Activated naive CD4-positive, alpha-beta T cell treated with anti-CD3 and anti-CD28 coated beads, Interleukin-2, amount 10 ng/mL, durations not matched to agents 7 days and 5 days (primary cell): ENCODE measurements at places on chromosomes 11 and 22.
A peak's percentile ranks its signal among the peaks of the same experiment; 100 is the strongest.

GRCh38 chr11:9624448-9624847, 39.4 kb upstream of the SWAP70 start:
- no peak for DNase-seq
- no peak overlapping the region for H3K27ac ChIP-seq
- H3K36me3 ChIP-seq = no peaks in the 10 kb centered on the region
- H3K4me1 ChIP-seq = no peaks in the 10 kb centered on the region
- no peak overlapping the region for H3K4me3 ChIP-seq

GRCh38 chr11:106937111-106937510, 81.2 kb downstream of the GUCY1A2 start:
- no peaks in the 10 kb centered on the region for H3K27me3 ChIP-seq
- H3K36me3 ChIP-seq = no peaks in the 10 kb centered on the region
- H3K4me1 ChIP-seq = no peaks in the 10 kb centered on the region
- no peak overlapping the region for H3K4me3 ChIP-seq
- H3K27ac ChIP-seq = no peak overlapping the region

DNA sequence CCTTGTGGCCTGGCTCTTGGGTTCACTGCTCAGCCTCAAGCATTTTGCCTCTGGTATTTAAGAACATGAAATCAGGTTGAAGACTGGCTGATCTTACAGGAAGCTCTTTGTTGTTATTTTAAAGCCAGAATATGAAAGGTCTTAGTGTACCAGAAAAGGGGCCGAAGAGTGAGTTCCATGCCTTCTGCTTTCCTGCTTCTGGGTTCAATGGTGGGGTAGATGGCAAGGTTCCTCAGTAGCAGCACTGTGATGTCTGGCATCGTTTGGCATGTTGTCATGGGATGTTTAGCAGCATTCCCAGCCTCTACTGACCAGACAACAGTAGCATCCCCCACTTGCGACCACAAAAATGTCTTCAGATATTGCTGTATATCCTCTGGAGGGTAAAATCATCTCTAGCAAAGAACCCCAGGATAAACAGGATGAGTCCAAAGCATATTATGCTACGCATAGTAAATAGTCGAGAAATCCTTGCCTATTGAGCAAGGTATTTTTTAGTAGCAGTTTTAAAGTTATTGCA, 2.4 kb downstream of the VPS26B start:
- H3K4me1 ChIP-seq = peaks cover 83% of the 10 kb centered on the region
- DNase-seq = no peak
- H3K27me3 ChIP-seq = no peaks in the 10 kb centered on the region
- peak overlapping the region; percentile 96 for H3K4me3 ChIP-seq
- peaks cover 31% of the 10 kb centered on the region for H3K36me3 ChIP-seq

- no peak overlapping the region for H3K27ac ChIP-seq
- no peaks in the 10 kb centered on the region for H3K27me3 ChIP-seq
- H3K36me3 ChIP-seq = no peaks in the 10 kb centered on the region
- no peak for DNase-seq
Observed at GRCh38 chr11:114909866-114910265, 231.5 kb downstream of the NXPE2 start.

DNA sequence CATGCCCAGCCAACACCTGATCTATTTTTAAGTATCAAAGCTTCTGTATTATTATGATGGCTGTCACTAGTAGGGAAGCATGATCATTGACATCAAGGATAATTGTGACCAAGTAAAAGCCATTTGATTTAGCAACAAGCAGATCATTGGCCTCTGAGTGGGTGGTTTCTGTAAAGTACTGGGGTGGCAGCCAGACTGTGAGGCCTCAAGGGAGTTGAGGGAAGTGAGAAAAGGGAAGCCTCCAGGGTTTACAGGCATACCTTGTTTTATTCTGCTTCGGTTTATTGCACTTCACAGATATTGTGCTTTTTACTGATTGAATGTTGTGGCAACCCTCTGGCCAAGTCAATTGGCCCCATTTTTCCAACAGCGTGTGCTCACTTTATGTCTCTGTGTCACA, 60.1 kb downstream of the PRR5L start:
- no peak for DNase-seq
- peaks cover 67% of the 10 kb centered on the region for H3K4me1 ChIP-seq
- H3K36me3 ChIP-seq = no peaks in the 10 kb centered on the region
- H3K27ac ChIP-seq = no peak overlapping the region
- peaks cover 10% of the 10 kb centered on the region for H3K27me3 ChIP-seq
- no peak overlapping the region for H3K4me3 ChIP-seq

- H3K27me3 ChIP-seq = peaks cover 74% of the 10 kb centered on the region
- H3K36me3 ChIP-seq = no peaks in the 10 kb centered on the region
- H3K27ac ChIP-seq = no peak overlapping the region
- H3K4me3 ChIP-seq = no peak overlapping the region
- peaks cover 17% of the 10 kb centered on the region for H3K4me1 ChIP-seq
Observed at GRCh38 chr11:69634590-69634989, 6.4 kb upstream of the CCND1 start.

DNA sequence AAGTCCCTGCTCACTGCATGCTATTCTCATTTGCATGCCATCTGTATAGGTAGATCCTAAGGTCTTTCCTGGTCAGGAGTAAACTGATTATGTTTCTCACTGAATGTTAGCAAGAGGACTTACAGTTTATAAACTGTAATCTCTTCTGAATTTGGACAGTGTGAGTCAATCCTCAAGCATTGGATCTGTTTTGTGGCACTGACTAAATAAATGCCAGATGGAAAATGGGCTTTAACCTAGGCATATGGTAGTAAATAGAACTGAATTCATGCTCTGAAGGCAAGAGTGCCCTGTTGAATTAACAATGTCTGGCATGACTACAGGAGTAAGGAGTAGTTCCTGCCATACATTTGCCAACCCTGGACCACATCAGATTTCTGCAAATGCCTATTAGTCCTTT, 11.4 kb downstream of the FAM181B start:
- no peaks in the 10 kb centered on the region for H3K36me3 ChIP-seq
- H3K4me3 ChIP-seq = no peak overlapping the region
- DNase-seq = no peak

DNA sequence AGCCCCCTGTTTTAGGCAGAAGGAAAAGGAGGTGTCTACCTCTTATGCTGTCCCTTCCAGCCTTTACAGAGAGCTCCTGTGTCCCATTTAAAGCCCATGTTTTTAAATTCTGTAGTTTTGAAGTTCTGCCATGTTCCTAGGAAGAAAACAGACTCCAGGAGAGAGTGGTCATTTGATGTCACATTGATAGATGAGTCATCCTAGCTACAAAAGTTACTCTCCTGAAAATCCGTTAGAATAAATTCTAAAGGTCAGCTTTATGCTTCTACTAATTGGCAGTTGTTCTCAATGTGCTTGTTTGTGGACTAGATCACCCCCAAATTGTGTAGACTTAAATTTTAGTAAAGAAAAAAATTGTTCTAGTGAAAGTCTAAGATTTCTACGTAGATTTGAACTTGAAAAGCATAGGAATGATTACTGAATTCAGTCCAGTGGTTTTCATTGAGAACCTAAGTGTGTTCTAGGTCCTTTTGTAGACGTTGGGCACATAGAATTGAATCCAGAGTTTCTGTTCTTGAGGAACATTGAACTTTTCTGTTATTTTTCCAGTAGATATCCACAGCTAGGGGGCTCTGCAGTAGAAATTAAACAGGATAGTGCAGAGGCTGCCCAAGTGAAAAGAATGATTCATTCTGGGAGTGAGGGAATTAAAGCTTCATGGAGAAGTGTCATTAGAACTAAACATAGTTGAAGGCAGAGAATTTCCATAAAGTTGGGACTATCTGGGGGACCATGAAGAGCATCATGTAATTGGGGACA, 140.6 kb upstream of the RASSF10 start:
- H3K36me3 ChIP-seq = no peaks in the 10 kb centered on the region
- peaks cover 2% of the 10 kb centered on the region for H3K4me1 ChIP-seq
- no peak overlapping the region for H3K4me3 ChIP-seq
- no peak for DNase-seq
- no peak overlapping the region for H3K27ac ChIP-seq

DNA sequence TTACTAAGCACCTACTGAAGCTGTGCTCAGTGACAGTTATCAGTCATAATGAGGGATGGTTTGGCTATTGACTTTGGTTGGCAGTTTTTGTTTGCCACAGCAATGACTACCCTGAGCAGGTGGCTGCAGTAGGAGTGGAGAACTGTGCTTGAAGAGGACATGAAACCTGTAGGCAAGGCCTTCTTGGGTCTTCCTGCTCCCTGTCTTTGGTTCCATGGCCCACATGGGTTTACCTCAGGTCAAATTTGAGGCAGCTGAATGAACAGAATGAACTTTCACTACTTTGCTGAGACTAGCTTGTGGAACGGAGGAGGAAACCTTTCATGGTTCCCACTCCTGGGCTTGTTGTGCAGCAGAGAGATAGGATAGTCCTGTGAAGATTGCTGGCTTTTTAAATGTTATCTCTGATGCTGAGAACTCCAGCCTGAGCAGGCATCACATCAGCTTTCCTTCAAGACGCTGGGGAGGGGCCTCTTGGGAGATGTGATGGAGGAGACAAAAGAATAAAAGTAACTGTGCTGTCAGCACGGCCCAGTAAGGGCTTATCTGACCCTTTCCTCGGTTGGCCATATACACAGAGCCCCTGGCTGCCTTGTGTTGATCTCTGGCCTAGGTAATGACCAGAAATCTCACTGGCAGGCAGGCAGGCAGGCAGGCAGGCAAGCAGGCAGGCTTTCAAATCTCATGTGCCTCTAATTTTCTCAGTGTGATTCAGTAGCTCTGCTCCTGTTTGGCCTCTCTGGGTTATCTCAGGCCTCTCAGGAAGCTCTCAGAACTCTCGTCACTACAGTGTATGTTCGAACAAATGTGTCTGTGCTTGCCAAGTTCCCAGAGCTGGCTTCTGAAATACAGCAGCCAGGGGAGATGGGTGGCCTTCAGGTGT, 12.0 kb downstream of the STIM1 start:
- peaks cover 36% of the 10 kb centered on the region for H3K36me3 ChIP-seq
- no peaks in the 10 kb centered on the region for H3K27me3 ChIP-seq
- peaks cover 85% of the 10 kb centered on the region for H3K4me1 ChIP-seq
- peak; percentile 27 for DNase-seq
- H3K27ac ChIP-seq = peak overlapping the region; percentile 46
- no peak overlapping the region for H3K4me3 ChIP-seq

DNA sequence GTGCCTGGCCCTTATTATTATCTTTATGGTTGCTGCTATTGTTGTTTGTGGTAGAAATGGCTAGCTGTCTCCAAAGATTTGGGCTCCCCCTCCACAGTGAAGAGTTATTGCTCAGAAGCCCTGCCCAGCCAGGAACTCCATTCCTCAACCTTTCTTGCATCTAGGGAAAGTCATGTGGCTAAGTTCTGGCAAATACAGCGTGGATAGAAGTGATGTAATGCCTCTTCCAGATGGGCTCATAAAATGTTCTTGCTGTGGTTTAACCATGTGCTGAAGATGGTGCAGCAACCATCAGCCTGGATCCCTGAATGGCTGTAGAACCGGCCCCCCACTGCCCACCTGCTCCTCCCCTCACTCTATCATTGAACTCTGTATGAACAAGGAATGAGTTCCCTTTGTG, 203.5 kb upstream of the E2F8 start:
- peaks cover 3% of the 10 kb centered on the region for H3K27me3 ChIP-seq
- no peak overlapping the region for H3K27ac ChIP-seq

DNA sequence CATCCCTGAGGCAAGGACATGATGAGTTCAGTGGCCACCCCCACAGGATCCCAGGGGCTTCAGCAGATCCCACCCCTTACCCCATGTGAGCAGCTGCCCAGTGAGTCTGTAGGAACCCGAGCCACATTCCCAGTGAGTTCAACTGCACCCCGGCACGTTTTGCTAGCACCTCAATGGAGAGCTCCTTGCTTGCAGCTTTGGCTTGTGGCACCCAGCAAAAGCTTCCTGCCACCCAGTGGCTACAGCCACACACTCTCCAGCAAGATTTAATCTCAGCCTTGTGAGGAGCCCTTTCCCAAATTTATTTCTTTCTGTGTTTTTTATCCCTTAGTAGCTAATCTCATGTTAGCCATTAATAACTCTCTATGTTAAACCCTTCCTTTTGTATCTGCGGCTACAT, 4.0 kb downstream of the SAA1 start:
- no peak for DNase-seq
- no peaks in the 10 kb centered on the region for H3K36me3 ChIP-seq
- H3K4me3 ChIP-seq = no peak overlapping the region
- peaks cover 11% of the 10 kb centered on the region for H3K4me1 ChIP-seq
- peaks cover 11% of the 10 kb centered on the region for H3K27me3 ChIP-seq

- H3K27ac ChIP-seq = no peak overlapping the region
- no peak for DNase-seq
- peaks cover 7% of the 10 kb centered on the region for H3K36me3 ChIP-seq
- H3K27me3 ChIP-seq = no peaks in the 10 kb centered on the region
Observed at GRCh38 chr22:29972121-29972520, 89.1 kb downstream of the MTMR3 start.

DNA sequence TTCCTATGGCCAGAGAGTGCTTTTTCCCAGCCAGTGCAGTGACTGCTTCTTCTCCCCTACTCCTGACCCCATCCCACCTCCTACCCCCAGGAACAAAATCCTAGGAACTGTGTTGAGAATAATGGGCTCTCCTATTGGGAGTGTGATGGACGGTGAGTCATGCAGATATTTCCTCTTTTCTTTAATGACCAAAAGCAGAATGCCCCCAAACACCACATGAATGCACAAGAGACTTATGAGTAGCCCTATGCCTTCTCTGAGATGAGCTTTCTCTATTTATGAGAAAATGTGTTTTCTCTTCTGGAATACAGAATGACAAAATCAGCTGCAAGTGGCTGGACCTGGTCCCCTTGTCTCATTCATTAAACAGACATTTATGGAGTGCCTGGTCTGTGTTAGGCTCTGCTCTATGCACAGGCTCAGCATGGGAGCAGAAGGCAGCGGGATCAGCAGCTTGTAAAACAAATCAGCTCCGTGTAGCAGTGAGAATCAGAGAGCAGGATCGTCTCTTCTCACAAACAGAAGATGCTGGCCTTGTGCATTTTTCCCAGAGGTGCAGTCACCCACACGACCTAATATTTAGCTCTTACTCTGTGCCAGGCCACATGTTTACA, 47.5 kb upstream of the GALNT18 start:
- no peaks in the 10 kb centered on the region for H3K36me3 ChIP-seq
- H3K27me3 ChIP-seq = peaks cover 26% of the 10 kb centered on the region
- H3K4me1 ChIP-seq = no peaks in the 10 kb centered on the region

DNA sequence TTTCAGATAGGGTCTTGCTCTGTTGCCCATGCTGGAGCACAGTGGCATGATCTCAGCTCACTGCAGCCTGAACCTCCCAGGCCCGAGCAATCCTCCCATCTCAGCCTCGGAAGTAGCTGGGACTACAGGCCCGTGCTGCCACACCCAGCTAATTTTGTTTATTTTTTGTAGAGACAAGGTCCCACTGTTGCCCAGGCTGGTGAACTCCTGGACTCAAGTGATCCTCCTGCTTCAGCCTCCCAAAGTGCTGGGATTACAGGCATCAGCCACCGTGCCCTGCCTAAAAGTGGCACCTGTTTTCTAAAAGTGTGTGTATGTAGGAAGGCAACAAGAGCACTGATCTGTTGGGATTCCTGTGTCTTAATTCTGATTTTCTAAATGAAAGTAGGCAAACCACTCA, 20.2 kb downstream of the PACS1 start:
- peaks cover 13% of the 10 kb centered on the region for H3K4me1 ChIP-seq
- no peak overlapping the region for H3K27ac ChIP-seq
- H3K4me3 ChIP-seq = no peak overlapping the region
- H3K36me3 ChIP-seq = peaks cover 29% of the 10 kb centered on the region

- no peak overlapping the region for H3K27ac ChIP-seq
- no peaks in the 10 kb centered on the region for H3K36me3 ChIP-seq
- H3K4me3 ChIP-seq = no peak overlapping the region
- DNase-seq = no peak
Observed at GRCh38 chr11:112599265-112599664, 338.6 kb upstream of the PLET1 start.

GRCh38 chr11:114257621-114258558, 38.3 kb upstream of the NNMT start:
- no peaks in the 10 kb centered on the region for H3K36me3 ChIP-seq
- peaks cover 6% of the 10 kb centered on the region for H3K4me1 ChIP-seq
- H3K4me3 ChIP-seq = no peak overlapping the region
- no peak for DNase-seq
- peaks cover 19% of the 10 kb centered on the region for H3K27me3 ChIP-seq
- H3K27ac ChIP-seq = no peak overlapping the region
